ENCODE measurements at places on chromosomes 2 and 18. TPM values are rescaled to one million over a fixed set of nuclear protein-coding genes. Genes with fewer than 3 reads are reported as not detected.
A peak's percentile ranks its signal among the peaks of the same experiment; 100 is the strongest.

The PIEZO2 gene
- not detected for total RNA-seq

The VWA3B gene
- not detected for total RNA-seq

The CFAP65 gene
- total RNA-seq: not detected

The ABCG8 gene
- total RNA-seq: not detected

- ATAC-seq: no peak
- H3K27me3 ChIP-seq: peaks cover 2% of the 10 kb centered on the region
- no peak overlapping the region for H3K4me3 ChIP-seq
Observed at GRCh38 chr18:56083523-56084287, 495.7 kb upstream of the TCF4 start.

GRCh38 chr18:78826631-78827030 is 153.0 kb upstream of the SALL3 start:
- no peak overlapping the region for H3K4me3 ChIP-seq
- no peaks in the 10 kb centered on the region for H3K4me1 ChIP-seq
- no peaks in the 10 kb centered on the region for H3K36me3 ChIP-seq
- H3K27me3 ChIP-seq: peaks cover 4% of the 10 kb centered on the region

GRCh38 chr2:117737846-117738245 is 76.6 kb upstream of the DDX18 start:
- H3K27me3 ChIP-seq: peaks cover 8% of the 10 kb centered on the region
- no peak for ATAC-seq
- H3K4me3 ChIP-seq: no peak overlapping the region
- no peaks in the 10 kb centered on the region for H3K36me3 ChIP-seq

DNA sequence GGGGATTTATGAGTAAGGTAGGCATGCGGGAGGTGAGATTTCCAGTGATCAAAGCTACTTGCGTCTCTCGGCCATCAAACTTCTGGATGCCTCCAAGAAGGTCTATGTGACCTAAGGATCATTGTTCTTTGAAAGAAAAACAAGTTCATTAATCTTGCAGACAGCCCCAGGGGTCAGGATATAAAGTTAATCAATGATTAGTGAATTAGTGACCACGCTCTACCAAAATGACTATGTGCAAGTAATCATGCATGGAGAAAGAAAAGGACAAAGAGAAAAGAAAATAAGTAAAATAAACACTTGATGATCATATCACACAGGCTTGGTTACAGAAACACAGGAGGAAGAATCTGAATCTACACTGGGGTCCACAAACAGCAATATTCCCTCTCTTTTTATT is 42.5 kb upstream of the BCL11A start:
- peaks cover 39% of the 10 kb centered on the region for H3K27me3 ChIP-seq
- no peak overlapping the region for H3K4me3 ChIP-seq
- ATAC-seq: no peak
- no peak overlapping the region for H3K27ac ChIP-seq
- no peaks in the 10 kb centered on the region for H3K36me3 ChIP-seq

DNA sequence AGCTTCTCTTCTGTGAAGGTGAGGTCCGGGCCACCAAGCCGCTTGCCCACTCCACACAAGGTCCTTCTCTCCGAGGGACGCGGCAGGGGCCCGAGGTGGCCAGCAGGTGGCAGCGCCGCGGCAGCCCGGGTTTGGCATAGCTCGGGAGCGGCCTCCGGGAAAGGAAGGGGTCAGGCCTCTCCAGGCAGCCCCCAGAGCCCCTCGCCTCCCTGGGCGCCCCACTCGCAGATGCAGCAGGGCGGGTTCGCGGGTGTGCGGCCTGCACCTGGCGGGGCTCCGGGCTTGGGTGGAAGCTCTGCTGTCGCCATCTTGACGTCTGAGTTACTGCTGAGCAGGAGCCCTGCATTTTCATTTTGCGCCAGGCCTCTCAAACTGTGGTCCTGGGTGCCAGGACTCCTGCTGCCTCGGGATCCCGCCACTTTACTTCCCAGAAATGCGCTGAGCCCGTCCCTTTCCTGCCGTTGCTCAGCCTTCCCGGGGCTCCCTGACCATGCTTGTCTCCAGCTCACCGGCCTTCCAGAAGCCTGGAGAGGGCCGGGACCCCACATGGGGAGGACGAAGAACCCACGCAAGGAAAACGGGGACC is 18.6 kb upstream of the NCL start:
- H3K36me3 ChIP-seq: no peaks in the 10 kb centered on the region
- peak; percentile 91 for ATAC-seq
- H3K27ac ChIP-seq: peak overlapping the region; percentile 87

- peaks cover 16% of the 10 kb centered on the region for H3K36me3 ChIP-seq
- peak overlapping the region; percentile 87 for H3K4me3 ChIP-seq
- peak overlapping the region; percentile 92 for H3K27ac ChIP-seq
- H3K27me3 ChIP-seq: no peaks in the 10 kb centered on the region
Observed at GRCh38 chr2:218291318-218292047, 820 bp downstream of the TMBIM1 start.

- ATAC-seq: no peak
- no peak overlapping the region for H3K27ac ChIP-seq
- H3K4me1 ChIP-seq: no peaks in the 10 kb centered on the region
- H3K4me3 ChIP-seq: no peak overlapping the region
- H3K27me3 ChIP-seq: no peaks in the 10 kb centered on the region
Observed at GRCh38 chr18:31218671-31219383, 56.2 kb upstream of the DSC1 start.

DNA sequence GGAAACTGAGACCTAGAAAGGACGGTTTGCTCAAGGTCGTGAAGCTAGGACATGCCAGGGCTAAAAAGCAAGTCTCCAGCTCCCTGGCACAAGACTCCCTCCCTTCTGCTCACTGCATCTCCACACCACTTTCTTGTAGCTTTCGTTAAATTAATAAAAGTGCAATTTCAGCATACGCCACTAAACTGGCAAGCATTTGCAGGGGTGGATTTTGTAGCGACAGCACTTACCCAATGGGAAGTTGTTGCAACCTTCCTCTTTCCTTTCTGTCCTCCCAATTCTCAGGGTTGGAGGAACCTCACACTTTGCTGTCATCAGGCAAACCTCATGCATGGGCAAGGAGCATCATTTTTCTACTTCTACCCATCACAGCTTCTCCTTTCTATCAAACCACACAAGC is 7.4 kb upstream of the RHOB start:
- no peaks in the 10 kb centered on the region for H3K36me3 ChIP-seq
- no peak overlapping the region for H3K4me3 ChIP-seq
- H3K27me3 ChIP-seq: peaks cover 25% of the 10 kb centered on the region
- no peaks in the 10 kb centered on the region for H3K4me1 ChIP-seq

DNA sequence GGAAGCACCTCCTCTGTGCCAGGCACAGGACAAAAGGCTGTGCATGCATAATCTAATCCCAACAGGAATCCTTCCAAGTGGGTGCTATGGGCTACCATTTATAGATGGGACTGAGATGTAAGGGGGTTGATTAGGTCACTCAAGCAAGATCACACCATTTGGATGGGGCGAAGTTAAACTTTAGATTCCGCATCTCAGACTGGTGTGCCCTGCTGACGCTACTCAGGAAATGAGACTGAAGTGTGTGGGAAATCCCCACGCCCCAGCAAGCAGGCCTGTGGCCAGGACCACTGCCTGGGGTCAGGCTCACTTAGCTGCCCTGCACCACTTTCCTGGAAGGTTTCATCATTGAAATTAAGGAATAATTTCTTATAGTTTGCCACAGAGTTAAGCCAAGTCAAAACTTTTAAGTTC is 70.5 kb upstream of the PPP1CB start:
- H3K4me3 ChIP-seq: peak overlapping the region; percentile 47
- H3K36me3 ChIP-seq: no peaks in the 10 kb centered on the region
- H3K27me3 ChIP-seq: no peaks in the 10 kb centered on the region
- ATAC-seq: peak; percentile 97

GRCh38 chr18:45541421-45541820 is 73.9 kb upstream of the SLC14A2 start:
- H3K27ac ChIP-seq: no peak overlapping the region
- H3K4me1 ChIP-seq: no peaks in the 10 kb centered on the region
- H3K4me3 ChIP-seq: no peak overlapping the region
- H3K27me3 ChIP-seq: peaks cover 13% of the 10 kb centered on the region

Data from activated T-helper 17 cell treated with anti-CD3 and anti-CD28 coated beads, Interleukin-2, amount 50 U/mL, for 72 hours (primary cell).